CD4-positive, alpha-beta T cell treated with Interleukin-15 for 1 hour (primary cell): ENCODE measurements at places on chromosomes 5 and 9.

DNA sequence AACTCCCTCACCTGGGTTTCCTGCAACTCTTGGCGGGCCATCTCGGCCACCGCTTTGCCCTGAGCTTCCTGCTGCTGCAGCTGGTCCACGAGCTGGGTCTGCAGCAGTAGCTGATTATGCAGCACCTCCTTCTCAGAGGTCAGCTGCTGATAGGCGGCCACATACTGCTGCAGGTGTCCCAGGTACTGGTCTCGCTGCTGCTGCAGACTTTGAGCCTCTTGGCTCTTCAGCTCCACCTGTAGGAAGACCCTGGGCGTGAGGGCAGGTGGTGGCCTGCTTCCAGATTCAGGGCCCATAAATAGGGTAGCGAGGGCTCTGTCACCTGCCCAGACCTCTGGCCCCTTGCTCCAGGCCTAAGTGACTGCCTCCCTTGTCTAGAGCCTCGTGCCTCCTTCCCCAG is 16.7 kb downstream of the GOLGA2 start:
- DNase-seq: no peak

DNA sequence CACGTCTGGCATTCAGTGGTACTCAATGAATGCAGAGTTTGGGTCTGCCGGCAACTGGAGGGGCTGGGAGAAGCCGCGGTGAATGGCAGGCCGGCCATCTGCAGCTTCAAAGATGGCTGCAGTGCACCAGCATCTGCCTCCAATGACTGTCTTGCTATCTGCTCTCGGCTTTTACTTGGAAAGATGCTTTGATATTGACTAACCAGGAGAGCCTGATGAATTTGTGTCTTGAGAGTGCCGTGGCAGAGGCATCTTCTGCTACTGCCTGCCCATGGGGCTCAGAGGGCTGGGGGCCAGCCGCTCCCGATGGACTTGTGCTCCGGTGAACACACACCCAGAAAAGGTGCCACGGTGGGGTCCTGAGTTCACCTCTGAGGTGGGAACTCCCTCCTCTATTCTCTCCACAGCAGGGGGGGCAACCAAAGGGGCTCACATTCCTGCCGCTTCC is 164.5 kb downstream of the COL23A1 start:
- DNase-seq: no peak

GRCh38 chr9:18023332-18023731 is 444.5 kb downstream of the SH3GL2 start:
- DNase-seq: no peak

- DNase-seq: no peak
Observed at GRCh38 chr5:16550316-16550952, 66.4 kb downstream of the RETREG1 start.
